ENCODE measurements at places on chromosomes 16 and 17. TPM values are rescaled to one million over a fixed set of nuclear protein-coding genes. Genes with fewer than 3 reads are reported as not detected.

GRCh38 chr17:49924116-49924515, 44.9 kb upstream of the DLX4 start:
- DNase-seq: no peak

GRCh38 chr16:86061721-86062120, 162.8 kb downstream of the IRF8 start:
- no peak for DNase-seq

GRCh38 chr17:11363565-11364117, 122.6 kb downstream of the SHISA6 start:
- no peak for DNase-seq

DNA sequence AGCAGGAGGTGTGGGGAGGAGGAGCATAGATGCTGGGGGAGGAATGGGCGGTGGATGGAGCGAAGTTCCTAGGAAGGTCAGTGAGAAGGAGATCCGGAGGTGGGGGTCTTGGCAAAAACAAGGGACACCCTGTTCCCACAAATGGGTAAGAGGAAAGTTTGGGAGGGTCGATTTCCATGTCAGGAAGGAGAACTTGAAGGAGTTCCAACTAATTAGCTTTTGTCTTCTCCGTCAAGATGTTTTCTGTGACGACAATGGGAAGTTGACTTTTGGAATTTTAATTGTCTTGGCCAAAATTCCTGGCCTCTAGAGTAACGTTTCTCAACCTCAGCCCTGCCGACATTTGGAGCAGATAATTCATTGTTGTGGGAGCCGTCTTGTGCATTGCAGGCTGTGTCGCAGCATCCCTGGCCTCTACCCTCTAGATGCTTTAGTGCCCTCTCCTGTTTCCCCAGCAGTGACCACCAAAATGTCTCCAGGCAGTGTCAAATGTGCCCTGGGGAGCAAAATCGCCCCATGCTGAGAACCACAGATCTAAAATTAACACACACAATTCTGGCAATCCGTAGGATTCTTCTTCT, 97.1 kb downstream of the PITPNC1 start:
- DNase-seq: no peak

DNA sequence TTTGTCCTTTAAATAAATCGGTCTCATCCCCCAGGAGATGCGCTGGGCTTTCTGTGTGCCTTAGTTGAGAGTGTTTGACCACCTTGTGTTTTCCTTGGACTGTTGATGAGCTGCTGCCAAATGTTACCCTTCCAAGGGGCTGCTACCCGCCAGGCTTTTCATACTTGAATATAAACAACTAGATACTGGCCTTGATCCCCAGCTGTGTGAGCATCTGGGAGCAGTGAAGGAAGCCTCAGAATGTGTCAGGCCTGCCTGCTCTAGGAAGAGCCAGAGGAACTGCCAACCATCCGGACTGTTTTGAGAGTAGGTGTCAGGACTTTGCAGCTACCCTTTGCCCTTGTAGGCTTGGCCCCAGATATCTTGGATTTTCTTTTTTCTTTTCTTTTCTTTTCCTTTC, 57.8 kb downstream of the LDHD start:
- DNase-seq: no peak

DNA sequence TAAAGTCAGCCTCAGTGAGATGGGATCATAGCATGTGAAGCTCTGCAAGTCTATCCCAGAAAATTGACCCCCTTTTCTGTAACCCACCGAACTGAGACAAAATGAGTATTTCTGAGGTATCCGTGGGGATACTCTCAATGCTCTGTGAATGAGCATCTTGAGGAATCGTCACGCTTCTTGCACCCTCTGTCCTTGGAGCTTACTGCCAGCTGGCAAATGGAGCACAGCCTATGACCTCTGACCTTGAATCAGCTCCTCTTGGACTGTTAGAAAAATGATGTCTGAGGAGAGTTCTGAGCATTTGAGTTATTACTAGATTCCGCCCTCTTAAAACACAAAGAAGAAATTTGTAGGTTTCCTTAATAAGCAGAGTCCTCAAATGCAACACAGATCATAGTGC, 342.1 kb downstream of the ZFHX3 start:
- no peak for DNase-seq

DNA sequence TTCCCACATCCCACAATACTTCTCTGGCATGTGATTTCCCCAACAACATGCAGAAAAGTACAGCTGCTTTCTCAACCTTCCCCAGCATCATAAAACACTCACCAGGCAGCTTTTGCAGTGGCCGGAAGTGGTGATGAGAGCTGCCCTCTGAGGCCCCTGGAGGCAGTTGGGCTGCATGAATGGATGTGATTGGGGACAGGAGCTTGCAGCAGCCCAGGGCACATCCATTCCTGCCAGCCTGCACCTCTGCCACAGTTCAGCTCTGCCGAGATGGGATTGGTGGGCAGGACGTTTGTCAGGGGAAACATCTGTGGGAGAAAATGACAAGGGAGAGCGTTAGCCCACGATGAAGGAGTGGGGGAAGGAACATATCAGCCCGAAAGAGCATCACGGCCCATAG, 19.8 kb downstream of the NUBP1 start:
- DNase-seq: no peak

DNA sequence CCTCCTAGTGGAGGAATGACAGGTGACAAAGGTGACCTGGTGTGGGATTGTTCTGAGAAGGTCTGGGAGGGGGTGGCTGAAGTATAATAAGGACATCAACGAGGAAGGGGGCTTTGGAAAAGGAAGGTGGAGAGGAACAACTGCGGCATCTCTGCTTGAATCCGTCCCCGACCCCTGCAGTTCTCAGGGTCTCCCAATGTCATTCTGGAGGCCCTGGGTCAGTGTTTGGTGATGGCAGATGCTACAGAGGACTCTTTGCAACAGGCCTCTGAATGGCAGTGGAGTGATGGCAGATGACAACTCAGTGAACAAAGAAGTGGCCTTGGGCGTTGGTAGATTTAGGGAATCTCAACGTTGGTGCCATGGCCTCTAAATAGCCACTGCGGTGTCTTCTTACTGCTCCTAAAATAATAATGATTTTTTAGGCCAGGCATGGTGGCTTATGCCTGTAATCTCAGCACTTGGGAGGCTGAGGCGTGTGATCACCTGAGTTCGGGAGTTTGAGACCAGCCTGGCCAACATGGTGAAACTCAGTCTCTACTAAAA, 1.3 kb downstream of the ENGASE start:
- DNase-seq: no peak

DNA sequence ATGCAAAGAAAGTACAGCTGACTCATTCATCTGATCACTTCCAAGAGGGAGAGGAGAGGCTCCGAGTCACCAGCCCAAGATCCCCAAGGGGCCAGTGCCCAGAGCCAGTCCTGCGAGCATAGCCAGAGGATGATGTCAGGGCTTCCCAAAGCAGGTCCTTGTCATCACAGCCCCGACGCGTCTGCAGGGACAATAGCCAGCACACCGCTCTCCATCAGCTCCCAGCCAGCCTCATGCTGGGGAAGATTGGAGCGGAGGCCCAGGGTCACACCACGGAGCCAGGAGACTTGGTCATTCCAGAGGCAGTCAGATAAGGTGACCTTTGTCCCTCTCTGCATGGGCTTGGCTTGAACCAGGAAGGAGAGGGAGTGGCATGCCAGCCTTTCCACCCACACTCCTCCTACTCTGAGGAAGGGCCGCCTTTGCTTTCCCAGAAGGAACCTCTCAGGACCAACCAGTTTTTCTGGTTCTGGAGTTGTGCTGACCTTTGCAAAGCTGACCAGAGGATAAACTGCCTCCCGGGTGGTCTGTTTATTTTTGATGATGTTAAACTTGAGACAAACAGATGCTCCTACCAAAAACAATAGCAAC, 58.3 kb upstream of the ARHGAP44 start:
- peak; percentile 60 for DNase-seq

GRCh38 chr16:23398987-23399805, 53.8 kb downstream of the COG7 start:
- no peak for DNase-seq

- DNase-seq: no peak
These were observed 28.7 kb upstream of the SLFN13 start for GRCh38 chr17:35477248-35477647.

GRCh38 chr17:56994009-56994792, 16.3 kb downstream of the SCPEP1 start:
- no peak for DNase-seq

DNA sequence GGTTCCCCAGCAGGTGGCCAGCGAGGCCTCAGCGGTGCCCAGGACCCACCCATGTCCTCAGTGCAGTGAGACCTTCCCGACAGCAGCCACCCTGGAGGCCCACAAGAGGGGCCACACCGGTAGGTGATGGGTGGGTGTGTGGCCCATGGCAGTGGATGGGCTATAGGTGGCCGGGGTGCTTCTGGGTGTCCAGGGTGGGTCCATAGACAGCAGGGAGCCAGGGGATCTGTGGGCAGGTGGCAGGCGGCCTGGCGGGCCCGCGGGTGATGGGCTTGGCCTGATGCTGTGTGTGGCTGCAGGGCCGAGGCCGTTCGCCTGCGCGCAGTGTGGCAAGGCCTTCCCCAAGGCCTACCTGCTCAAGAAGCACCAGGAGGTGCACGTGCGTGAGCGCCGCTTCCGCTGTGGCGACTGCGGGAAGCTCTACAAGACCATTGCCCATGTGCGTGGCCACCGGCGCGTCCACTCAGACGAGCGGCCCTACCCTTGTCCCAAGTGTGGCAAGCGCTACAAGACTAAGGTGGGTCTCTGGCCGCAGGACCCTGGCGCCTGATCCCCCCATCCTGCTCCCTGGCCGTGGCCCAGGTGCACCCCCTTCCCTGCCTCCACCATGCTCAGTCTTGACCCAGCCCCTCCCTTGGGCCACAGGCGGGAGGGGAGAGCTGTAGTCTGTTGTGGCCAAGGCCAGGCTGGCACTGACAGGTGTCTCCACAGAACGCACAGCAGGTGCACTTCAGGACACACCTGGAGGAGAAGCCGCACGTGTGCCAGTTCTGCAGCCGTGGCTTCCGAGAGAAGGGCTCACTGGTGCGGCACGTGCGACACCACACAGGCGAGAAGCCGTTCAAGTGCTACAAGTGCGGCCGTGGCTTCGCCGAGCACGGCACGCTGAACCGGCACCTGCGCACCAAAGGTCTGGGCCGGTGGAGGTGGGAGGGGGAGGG, 2.1 kb upstream of the DNASE1L2 start:
- DNase-seq: no peak

- DNase-seq: no peak
These were observed 110.9 kb downstream of the SEC14L1 start for GRCh38 chr17:77251622-77252183.

GRCh38 chr17:56173026-56173425, 19.8 kb downstream of the ANKFN1 start:
- no peak for DNase-seq

DNA sequence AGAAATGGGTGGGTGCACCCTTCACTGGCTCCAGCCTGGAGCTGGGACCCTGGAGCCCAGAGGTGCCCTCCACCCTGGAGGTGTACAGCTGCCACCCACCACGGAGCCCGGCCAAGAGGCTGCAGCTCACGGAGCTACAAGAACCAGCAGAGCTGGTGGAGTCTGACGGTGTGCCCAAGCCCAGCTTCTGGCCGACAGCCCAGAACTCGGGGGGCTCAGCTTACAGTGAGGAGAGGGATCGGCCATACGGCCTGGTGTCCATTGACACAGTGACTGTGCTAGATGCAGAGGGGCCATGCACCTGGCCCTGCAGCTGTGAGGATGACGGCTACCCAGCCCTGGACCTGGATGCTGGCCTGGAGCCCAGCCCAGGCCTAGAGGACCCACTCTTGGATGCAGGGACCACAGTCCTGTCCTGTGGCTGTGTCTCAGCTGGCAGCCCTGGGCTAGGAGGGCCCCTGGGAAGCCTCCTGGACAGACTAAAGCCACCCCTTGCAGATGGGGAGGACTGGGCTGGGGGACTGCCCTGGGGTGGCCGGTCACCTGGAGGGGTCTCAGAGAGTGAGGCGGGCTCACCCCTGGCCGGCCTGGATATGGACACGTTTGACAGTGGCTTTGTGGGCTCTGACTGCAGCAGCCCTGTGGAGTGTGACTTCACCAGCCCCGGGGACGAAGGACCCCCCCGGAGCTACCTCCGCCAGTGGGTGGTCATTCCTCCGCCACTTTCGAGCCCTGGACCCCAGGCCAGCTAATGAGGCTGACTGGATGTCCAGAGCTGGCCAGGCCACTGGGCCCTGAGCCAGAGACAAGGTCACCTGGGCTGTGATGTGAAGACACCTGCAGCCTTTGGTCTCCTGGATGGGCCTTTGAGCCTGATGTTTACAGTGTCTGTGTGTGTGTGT, 46.8 kb downstream of the IL21R start:
- DNase-seq: no peak

- no peak for DNase-seq
These were observed 99.6 kb downstream of the ABCC1 start for GRCh38 chr16:16048904-16049582.

- DNase-seq: no peak
These were observed 8.5 kb downstream of the ZFPM1 start for GRCh38 chr16:88461331-88462269.

DNA sequence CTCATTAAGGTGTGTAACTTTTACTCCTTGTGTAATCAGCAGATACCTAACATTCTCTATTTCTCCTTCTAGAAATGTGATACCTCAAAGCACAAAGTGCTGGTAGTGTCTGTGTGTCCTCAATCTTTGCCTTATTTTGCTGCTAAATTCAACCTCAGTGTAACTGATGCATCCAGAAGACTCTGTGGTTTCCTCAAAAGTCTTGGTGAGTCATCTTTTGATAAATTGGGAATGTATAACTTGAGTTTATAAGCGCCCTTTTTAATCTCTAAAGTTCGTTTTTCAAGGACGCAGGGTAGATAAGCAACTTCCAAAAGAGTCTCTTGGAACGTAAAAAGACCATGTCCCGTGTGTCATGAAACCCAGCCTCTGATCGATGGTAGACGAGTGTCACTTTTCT, 10.2 kb downstream of the NARF start:
- no peak for DNase-seq

DNA sequence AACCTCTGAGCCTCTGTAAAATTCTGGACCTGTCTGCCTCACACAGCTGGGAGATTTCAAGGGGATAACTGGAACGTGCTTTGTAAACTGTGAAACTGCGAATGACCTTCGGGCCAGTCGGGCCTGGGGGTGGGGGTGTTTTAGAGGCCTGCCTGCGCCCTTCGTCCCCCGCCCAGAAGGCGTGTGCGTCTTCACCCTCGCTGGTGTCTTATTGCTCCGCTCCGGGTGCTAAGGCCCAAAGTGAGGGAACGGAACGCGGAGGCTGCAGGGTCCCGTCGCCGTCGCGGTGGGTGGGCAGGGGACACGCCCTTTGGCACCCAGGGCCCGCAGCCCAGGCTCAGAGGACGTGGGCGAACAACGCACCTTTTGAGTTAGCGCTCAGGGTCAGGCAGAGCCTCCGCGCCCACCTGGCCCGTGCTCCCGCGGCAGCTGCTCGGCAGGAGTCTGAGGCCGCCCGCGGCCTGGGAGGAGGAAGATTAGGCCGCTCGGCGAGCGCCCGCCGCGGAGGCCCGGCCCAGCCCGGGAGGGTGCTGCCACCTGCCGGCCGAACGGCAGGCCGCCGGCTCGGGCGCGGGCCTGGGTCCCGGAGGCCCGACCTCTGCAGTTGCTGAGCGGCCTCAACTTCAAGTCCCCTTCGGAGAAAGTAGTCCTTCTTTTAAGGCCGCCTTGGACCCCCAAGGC, 29.7 kb downstream of the DCAKD start:
- DNase-seq: peak; percentile 70

ASPHD1 gene
- total RNA-seq: 3.8 TPM

TENT4B gene
- 13.5 TPM for total RNA-seq

KRTAP2-1 gene
- total RNA-seq: not detected

CES3 gene
- total RNA-seq: 2.7 TPM

PYDC1 gene
- not detected for total RNA-seq

TBC1D28 gene
- total RNA-seq: 0.16 TPM

PRSS22 gene
- 23.3 TPM for total RNA-seq

ZFHX3 gene
- total RNA-seq: 54.0 TPM

NPIPA2 gene
- 18.5 TPM for total RNA-seq

HSD11B2 gene
- 38.7 TPM for total RNA-seq

PLK1 gene
- 30.4 TPM for total RNA-seq

HSPB9 gene
- not detected for total RNA-seq

MRM1 gene
- 7.1 TPM for total RNA-seq

CCL2 gene
- not detected for total RNA-seq

COPS3 gene
- total RNA-seq: 63.6 TPM

Data from progenitor cell of endocrine pancreas (in vitro differentiated cells).